ENCODE measurements at places on chromosomes 7 and 10.

DNA sequence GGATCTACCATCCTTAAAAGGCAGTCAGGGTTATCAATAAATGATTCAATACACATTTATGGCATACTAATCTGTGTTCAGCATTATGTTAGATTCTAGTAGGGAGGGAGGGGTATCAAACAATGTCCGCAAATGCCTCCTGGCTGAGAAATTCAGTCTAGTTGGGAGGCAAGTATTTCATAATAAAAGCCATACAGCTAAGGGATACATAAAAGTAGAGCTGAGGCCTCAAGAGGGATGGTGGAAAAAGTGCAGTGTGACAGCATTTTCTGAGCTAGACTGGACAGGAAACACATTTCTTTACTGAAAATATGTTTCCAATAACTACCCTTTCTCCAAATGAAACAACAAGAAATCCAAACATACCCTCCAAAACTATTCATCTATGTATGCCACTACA lies 152.8 kb upstream of the LRRN3 start:
- no peak for DNase-seq

GRCh38 chr7:36181668-36182067 lies 28.6 kb downstream of the EEPD1 start:
- no peak for DNase-seq

GRCh38 chr10:120172356-120172755 lies 279.8 kb downstream of the SEC23IP start:
- DNase-seq, result no peak

- peak; percentile 23 for DNase-seq
These were observed 11.4 kb downstream of the NPVF start for GRCh38 chr7:25216837-25217236.

GRCh38 chr7:114021135-114021534 lies 102.3 kb upstream of the PPP1R3A start:
- no peak for DNase-seq

GRCh38 chr7:2631946-2632732 lies at the start of gene TTYH3:
Gene TTYH3 (plus strand): TSS chr7:2631986. CDS start chr7:2632156, 170 bp downstream.
- DNase-seq, result no peak

GRCh38 chr10:69318867-69319727 lies 40.8 kb downstream of the HK1 start:
- DNase-seq, result peak; percentile 55

DNA sequence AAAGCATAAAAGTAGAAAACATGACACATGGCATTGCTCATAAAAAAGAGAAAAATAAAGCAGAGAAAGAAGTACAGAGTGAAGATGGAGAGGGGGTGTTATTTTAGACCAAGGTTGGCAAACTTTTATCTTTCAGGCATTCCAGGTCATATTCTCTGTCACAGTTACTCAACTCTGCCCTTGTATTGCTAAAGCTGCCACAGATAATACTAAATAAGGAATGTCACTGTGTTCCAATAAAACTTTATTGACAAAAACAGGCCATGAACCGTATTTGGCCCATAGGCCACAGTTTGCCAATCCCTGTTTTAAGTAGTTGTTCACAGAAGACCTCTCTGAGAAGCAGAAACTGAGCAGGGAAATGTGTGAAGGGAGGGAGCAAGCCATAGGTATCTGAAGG lies 167.4 kb downstream of the GLI3 start:
- DNase-seq, result no peak

- DNase-seq, result peak; percentile 26
These were observed 74.2 kb downstream of the MALSU1 start for GRCh38 chr7:23373151-23374004.

- DNase-seq, result no peak
These were observed 1314.5 kb downstream of the XPNPEP1 start for GRCh38 chr10:108608860-108609259.

- no peak for DNase-seq
These were observed 60.6 kb downstream of the ARL5B start for GRCh38 chr10:18719811-18720210.

GRCh38 chr7:36906448-36906847 lies 182.2 kb upstream of the AOAH start:
- DNase-seq, result no peak

- peak; percentile 77 for DNase-seq
These were observed 732 bp downstream of the FAS start for GRCh38 chr10:88991161-88991898.

GRCh38 chr10:18290651-18291313 lies 150.6 kb downstream of the CACNB2 start:
- DNase-seq, result no peak

GRCh38 chr10:91378061-91378460 lies 32.1 kb upstream of the HECTD2 start:
- no peak for DNase-seq

GRCh38 chr10:27481486-27481885 lies 22.6 kb upstream of the RAB18 start:
- DNase-seq, result peak; percentile 24

DNA sequence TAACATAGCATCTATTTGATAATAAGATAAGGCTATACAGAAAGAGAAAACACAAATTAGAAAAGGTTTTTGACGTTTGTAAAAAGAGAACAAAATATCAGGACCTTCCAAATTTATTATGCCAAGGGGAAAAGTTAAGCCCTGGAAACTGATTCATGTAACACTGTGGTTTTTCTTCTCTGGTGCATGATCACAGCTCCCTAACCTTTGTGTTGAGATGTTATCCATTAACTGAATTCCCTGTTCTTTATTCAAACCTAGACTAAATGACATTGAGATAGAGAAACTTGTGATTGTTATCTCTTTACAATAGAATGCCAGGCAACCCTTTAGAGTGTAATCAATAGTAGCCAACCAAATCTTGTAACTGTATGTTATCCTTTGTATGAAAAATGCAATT lies 141.5 kb upstream of the NRG3 start:
- DNase-seq, result no peak

- no peak for DNase-seq
These were observed 205.8 kb downstream of the CCSER2 start for GRCh38 chr10:84534168-84534567.

DNA sequence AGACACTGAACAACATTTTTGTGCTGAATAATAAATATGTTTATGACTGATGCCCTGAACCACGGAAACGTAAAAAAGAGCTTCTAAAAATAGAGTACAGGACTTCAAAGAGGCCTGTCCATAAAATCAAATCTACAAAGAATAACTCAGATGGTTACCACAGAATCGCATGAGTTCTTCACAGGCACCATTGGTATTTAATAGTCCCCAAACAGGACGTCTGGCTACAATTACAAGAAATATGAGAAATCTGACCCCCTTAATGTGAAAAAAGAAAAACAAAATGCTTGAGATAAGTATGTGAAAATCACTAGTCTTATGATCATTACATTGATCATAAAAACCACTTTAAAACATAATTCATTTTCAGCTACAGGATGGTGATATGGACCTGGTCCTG lies 20.8 kb downstream of the CYTH3 start:
- no peak for DNase-seq

DNA sequence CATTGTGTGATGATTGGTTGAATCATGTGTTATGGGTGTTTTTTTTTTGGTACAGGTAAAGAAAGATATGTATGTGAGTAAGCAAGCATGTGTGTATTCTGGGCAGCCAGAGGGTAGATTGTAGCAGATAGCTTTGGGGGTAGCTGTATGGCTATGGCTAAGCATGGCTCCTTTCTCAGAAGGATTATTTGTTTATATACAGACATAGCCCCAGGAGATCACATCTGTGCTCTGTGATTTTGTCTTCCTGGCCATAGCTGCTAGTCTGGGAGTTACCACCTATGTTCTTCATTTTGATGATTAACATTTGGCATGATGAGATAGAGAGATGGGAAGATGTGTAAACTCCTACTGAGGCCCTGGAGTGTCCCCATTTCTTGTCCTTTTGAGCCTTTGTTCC lies 23.2 kb upstream of the ICA1 start:
- no peak for DNase-seq

DNA sequence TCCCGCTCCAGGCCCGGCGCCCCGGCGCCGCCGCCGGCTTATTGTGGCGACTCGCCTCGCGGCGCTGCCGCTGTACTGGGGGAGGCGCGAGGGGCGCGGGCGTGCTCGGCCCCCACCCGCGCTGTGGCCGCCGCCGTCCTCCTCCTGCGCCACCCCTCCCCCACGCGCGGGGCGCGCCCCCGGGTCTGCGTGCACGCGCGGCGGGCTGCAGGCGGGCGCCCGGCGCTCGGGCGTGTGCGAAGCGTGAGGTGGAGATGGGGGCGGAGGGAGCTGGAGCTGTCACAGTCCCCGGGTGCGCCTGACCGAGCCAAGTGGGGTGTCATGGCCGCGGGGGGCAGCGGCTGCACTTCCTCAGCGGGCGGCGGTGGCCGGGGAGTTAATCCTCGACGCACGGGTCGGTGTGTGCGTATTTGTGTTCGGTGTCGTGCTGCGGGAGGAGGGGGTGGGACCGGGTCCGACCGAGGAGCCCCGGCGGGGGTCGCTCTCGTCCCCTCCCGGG lies 672 bp downstream of the LCOR start:
- DNase-seq, result peak; percentile 80

- no peak for DNase-seq
These were observed 6.7 kb upstream of the SEPHS1 start for GRCh38 chr10:13354783-13355182.

DNA sequence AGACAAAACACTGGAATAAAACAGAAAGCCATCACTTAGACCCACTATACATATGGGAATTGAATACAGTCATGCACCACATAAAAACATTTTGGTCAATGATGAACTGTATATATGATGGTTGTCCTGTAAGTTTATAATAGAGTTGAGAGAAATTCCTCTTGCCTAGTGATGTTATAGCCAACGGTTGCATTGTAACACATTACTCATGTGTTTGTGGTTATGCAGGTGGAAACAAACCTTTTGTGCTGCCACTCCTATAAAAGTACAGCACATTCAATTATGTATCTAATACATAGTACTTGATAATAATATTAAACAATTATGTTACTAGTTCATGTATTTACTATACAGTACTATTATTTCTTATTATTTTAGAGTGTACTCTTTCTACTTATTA lies 381.2 kb upstream of the MBL2 start:
- DNase-seq, result no peak

GRCh38 chr7:6476596-6477317 lies 29.0 kb upstream of the DAGLB start:
- peak; percentile 7 for DNase-seq

GRCh38 chr7:19016140-19016539 lies 101.3 kb downstream of the TWIST1 start:
- DNase-seq, result no peak

DNA sequence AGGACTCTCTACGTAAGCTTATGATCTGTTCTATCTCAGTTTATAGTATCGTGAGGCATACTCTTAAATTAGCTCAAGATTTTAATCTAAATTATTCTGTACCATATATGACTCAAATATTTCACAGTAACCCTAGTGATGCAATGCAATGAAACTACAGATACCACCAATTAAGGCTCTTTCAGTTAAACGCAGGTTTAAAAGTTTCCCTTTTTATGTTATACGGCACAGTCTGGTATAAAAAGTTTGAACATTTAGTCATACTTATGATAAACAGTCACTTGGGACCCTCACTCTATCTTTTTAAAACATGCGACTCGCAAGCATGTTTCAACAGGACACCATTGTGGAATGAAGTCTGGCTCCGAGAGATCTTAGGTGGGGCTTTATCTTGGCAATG lies 107.2 kb downstream of the CDK6 start:
- no peak for DNase-seq

- peak; percentile 29 for DNase-seq
These were observed at the start of gene HTR7 for GRCh38 chr10:90857635-90858460. Gene HTR7 (minus strand): TSS chr10:90858039. CDS start chr10:90857671, 368 bp downstream.

DNA sequence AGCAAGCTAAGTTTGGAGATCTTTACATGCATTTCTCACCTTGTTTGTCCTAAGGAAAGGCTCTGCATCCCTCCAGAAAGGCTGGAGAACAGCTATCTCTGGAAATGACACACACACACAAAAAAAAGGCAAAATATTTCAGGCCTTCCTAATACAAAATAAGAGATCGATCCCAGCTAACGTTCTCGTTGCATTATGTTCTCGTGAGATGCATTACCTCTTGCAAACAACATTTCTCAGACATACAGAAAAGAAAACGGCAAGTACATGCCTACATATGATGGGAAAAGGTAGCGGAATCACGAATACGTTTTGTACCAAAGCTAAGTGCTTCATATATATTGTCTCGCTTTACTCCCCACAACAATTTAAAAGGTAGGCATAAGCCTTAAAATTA lies 488 bp downstream of the MTERF1 start:
- no peak for DNase-seq

DNA sequence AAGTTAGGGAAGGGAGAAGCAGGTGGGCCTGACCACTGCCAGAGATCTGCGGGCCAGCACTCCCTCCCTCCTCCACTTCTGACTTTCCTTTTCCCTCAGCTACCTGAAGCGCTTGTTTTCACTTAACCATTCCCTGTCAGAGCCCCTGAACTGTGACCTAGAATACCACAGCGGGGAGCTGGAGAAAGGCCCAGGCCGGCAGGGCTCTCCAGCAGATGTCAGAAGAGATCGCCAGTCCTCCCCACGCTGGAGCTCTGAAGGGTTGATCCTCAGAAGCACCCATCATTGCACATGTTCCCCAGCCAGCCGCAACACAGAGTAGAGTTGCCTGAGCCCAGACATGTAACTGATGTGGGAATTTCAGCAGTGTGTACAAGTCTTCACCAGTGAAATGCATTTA lies 44.4 kb upstream of the GAD2 start:
- DNase-seq, result no peak

DNA sequence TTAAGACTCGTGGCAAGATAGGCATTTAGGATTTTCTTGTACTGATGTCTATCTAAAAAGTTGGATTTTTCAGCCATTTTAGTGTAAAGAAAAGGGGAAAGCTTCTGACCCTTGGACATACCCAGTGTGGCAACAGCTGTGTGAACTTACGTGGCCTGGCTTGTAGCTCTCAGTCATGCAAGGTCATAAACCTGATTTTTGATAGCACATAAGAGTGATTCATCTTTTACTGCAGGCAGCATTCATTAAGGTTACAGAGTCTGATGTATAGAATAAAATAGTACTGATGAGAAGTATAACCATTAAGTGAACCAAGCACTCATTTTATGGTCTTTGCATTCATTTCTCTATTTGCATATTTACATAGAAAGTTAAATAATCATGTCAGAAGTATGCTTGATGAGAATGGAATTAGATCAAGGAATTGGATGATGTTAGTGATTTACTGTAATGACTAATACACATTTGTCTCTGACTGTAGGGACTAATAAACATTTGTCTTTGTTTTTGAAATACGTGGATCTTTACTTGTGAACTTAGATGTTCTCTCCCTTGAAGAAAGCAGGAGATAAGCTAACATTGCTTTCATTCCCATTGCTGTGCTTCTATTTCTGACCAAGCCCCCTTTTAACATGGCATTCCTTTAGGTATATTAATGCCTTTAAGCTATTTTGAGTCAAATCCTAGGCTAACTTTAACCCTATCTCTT lies 88.2 kb downstream of the GSDME start:
- no peak for DNase-seq

- DNase-seq, result peak; percentile 72
These were observed 28.4 kb upstream of the SMARCD3 start for GRCh38 chr7:151276666-151277590.

- peak; percentile 86 for DNase-seq
These were observed 51.2 kb upstream of the CARD11 start for GRCh38 chr7:3094701-3095445.

GRCh38 chr10:63365976-63366765 lies 99.6 kb downstream of the JMJD1C start:
- DNase-seq, result no peak

GRCh38 chr7:115471891-115472290 lies 550.0 kb downstream of the MDFIC start:
- DNase-seq, result no peak

GRCh38 chr10:19577807-19578206 lies 238.4 kb upstream of the PLXDC2 start:
- no peak for DNase-seq

Data from inflammatory macrophage treated with lipopolysaccharide for 1 hour (primary cell).